ENCODE measurements at places on chromosomes 16 and 17.

DNA sequence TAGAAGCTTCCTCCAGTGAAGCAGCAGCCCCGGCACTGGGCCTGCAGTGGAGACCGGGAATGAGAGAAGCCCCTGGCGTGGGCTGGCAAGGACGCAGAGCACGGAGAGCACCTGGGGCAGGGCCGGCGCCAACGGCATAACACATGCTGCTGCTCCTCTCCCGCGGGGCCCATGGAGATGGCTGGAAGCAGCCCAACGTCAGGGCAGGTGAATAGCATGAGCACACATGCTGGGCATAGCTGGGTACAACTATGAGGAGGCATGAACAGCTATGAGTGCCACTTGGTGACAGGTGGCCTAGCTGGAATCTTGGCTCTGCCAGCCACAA lies 46.4 kb downstream of the IRF8 start:
- DNase-seq: no peak

- DNase-seq: no peak
These were observed 39.4 kb downstream of the STH start for GRCh38 chr17:46038414-46038813.

DNA sequence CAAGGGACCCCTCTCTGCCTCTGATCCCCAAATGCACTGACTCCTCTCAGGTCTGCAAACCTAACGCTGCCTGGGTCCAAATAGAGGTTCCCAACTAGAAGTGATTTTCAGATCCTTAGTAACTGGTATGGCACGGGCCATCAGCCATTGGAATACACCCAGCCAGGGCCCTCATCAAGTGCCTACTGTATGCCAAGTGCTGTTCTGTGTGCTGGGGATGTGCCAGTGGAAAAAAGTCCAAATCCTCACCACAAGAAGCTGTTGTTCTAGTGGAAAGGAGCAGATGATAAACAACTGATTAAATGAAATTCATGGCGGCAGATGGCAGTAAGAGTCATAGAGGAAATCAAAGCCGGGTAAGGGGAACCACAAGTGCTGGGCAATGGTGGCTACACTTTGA lies 57.2 kb upstream of the MED9 start:
- no peak for DNase-seq

- DNase-seq: no peak
These were observed 7.3 kb downstream of the ARHGAP27 start for GRCh38 chr17:45425125-45425983.

DNA sequence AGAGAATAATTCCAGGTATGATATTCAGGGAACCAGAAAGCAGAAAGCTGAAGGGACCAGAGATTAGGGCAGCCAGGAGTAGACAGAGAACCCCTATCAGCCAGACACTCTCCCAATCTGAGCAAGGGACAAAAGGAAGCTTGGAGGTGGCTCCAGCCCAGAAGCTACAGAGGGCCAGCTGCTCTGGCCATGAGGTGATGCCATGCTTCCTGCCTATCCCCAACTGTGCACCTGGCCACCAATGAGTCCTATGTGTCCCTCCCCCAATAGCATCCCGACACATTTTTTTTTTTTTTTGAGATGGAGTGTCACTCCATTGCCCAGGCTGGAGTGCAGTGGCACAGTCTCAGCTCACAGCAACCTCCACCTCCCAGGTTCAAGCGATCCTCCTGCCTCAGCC lies 30.0 kb downstream of the NSMCE1 start:
- no peak for DNase-seq

GRCh38 chr17:81387100-81388090 lies 7.9 kb upstream of the BAHCC1 start:
- DNase-seq: no peak

DNA sequence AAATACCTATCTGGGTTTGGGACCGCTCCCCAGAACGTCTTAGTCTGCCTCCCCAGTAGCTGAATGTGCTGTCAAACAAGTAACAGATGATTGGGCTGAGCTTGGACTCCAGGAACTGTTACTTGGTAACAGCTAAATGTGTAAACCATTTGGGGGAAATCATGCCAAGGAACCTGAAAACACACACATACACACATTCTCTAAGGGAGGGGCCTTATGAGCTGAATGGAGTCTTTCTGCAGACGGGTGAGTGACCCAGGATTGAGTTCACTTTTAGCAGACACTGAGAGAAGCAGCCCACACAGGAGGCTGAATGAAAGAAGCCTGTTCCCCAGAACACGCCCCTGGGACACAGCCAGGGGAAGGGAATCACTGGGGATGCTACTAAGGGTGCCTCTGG lies 1.6 kb downstream of the ACLY start:
- no peak for DNase-seq

- DNase-seq: no peak
These were observed 423.9 kb upstream of the MAF start for GRCh38 chr16:80024443-80024842.

GRCh38 chr17:61235827-61236197 lies 163.8 kb upstream of the TBX2 start:
- no peak for DNase-seq

- DNase-seq: peak; percentile 45
These were observed 1.3 kb downstream of the ZNF276 start for GRCh38 chr16:89722392-89723278.

GRCh38 chr16:78485188-78485916 lies 385.9 kb downstream of the WWOX start:
- no peak for DNase-seq

All from stimulated activated CD8-positive, alpha-beta memory T cell treated with anti-CD3 and anti-CD28 coated beads, Interleukin-4, amount 100 ng/mL, for 1 hour (primary cell).